NCI-H524 (cell line): ENCODE measurements at places on chromosomes 13 and 19.

DNA sequence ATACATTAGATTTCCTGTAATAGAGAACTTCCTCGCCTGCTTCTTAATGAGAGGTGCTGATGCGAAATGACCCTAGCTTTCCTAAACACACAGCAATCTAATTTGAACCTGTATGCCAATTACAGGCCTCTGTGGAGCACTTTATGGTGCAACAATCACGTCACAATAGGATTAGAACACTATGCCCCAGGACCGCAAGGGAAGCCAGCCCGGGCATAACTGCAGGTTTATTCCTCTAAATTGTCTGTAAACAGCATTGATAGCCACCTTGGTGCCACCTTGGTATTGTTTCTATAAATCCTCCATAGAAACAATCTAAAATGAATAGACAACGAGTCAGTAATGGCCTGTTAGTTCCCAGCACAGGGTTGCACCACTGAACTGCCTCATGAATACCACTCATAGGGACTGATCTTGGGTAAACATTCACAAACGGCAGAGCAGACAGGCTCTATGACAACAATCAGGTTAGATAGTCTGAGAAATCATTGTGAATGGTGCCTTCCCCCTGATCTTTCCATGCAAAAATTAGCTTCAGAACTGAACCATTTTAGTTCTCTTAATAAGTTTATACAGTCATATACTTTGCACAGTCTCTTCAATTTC lies 182.5 kb upstream of the OBI1 start:
- no peak for DNase-seq

- DNase-seq, result no peak
These were observed 6.3 kb downstream of the MAMSTR start for GRCh38 chr19:48713041-48713863.

- no peak for DNase-seq
These were observed 22.1 kb downstream of the MIPEP start for GRCh38 chr13:23867027-23867491.

DNA sequence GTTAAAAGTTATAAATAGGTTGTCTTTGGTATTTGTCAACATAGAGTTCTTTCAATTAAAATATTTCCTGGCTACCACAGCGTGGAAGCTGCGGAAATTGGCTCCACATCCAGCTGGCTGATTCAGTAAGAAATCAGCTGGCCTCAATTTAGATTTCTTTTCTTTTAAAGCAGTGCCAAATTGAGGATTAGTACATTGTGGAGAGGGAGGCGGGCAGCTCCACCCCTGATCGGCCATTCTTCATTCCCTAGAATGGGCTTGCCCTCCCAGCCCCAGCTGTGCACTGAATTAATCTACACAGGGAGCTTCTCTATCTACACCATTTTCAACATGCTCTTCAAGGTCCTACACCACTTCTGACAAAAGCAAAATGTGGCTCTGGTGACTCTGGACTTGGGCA lies 624.8 kb downstream of the DACH1 start:
- peak; percentile 87 for DNase-seq

DNA sequence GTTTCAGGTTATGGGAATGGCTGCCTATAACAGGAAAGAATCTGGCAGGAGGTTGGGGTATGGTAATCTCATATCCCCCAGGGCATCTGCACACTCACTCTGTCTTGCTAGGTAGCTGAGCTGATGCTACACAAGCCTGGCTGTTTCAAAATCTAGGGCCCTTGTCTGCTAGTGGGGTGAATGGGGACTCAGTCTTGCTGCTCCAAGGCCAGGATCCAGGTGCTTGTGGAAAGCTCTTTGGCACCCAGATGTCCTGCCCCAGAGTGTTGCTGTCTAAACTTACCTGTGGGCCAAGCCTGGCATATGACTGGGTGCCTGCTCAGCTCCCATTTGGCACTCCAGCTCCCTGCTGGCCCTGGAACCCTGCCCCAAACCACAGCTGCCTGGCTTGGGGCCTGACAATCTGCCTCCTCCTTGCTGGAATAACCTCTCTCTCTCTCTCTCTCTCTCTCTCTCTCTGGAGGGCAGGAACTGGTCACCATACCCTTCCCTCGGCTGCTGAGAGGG lies 158.1 kb upstream of the TSC22D1 start:
- DNase-seq, result peak; percentile 6

DNA sequence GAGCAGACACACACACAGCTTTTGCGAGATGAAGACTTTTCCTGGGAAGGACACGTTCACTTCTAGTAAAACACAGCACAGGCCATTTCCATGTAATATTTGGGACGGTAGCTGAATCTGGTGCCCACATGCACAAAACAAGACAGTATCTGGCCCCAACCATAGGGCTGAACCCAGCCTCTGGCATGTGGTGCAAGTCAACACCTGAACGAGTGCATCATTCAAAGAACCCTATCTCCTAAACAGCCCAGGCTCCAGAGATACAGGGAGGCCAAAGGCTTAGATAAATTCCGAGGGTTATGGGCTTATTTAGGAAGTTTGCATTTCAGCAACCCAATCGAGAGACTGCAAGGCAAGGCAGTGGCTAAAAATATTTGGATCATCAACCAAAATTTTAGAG lies 2.7 kb upstream of the TFDP1 start:
- no peak for DNase-seq

DNA sequence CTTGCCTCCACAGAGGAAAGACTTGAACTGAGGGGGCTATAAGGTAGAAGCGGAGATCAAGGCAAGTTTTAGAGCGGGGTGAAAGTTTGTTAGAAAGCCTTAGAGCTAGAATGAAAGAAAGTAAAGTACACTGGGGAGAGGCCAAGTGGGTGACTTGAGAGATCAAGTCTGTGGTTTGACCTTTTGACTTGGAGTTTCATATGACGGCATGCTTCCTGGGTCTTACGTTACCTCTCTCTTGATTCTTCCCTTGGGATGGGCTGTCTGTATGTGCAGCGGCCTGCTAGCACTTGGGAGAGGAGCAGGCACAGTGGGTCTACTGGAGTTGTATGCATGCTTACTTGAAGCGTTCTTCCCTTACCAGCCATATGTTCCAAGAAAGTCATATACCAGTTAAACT lies 1768.5 kb downstream of the PCDH9 start:
- DNase-seq, result no peak

GRCh38 chr13:38385153-38385891 lies 35.7 kb downstream of the UFM1 start:
- no peak for DNase-seq

DNA sequence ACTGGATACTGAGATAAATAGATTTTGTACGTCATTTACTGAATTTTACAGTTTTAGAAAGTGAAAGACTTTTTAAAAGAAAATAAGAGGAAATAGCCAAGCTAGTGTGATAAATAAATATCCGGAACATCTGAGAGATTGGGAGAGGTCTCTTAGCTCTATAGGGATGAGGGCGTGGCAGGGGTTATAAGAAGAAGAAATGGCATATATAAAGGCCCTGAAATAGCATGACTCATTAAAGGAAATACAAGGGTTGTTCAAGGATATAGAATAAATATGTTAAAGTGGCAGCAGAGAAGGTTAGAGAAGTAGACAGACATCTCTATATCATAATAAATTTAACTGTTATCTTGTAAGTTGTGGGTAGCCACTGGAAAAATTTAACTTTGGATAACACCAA lies 144.4 kb downstream of the MAB21L1 start:
- DNase-seq, result no peak

DNA sequence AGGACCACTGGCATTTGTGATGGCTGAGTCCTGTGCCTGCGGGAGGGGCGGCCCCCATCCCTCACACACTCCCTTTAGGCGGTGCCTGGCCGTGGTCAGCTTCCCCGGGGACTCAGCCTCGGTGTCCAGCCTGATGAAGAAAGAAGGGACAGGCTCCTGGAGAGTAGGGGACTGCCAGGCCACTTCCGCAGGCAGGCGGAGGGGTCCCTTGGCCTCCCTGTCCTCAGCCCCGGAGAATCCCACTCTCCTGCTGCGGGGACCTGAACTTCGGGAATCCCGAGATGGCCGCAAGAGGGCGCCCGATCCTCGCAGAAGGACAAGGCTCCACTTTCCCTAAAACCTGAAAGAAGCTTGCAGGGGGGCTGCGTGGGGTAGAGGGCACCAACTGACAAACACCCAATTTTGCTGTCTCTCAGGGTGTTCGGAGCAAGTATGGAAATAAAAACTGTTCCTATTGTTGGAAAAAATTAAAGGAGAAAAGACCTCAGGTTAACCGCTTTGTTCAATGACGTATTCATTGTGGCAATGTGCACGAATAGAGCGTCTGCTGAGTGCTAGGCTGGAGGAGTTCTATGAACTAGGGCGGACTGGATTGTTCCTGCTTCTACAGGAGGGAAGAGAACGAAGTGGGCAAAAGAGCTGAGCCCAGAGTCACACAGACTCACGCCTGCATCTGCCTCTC lies 297.3 kb downstream of the ZNF536 start:
- DNase-seq, result no peak

DNA sequence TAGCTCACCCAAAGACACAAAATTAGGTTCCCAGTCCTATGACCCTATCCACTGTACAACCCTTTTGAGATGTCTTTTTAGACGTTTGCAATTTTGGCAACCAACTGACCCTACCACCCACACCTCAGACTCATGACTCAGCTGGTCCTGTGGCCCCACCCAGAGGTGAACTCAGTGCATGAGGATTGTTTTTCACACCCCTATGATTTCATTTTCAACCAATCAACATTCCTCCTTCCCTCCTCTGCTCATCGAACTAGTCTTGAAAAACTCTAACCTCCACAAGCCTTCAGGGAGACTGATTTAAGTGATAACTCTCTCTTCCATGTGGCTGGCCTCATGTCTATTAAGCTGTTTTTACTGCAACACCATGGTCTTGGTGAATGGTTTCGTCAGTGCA lies 350.7 kb downstream of the UQCRFS1 start:
- DNase-seq, result no peak

GRCh38 chr19:31316201-31316951 lies 32.9 kb downstream of the TSHZ3 start:
- no peak for DNase-seq

- no peak for DNase-seq
These were observed 1827.0 kb upstream of the MIR17HG start for GRCh38 chr13:89520468-89520867.

- no peak for DNase-seq
These were observed 25.4 kb upstream of the NPAS1 start for GRCh38 chr19:46994141-46994686.

- no peak for DNase-seq
These were observed 5.1 kb downstream of the EGLN2 start for GRCh38 chr19:40803857-40804782.

GRCh38 chr13:47326061-47326460 lies 429.2 kb upstream of the HTR2A start:
- DNase-seq, result no peak

DNA sequence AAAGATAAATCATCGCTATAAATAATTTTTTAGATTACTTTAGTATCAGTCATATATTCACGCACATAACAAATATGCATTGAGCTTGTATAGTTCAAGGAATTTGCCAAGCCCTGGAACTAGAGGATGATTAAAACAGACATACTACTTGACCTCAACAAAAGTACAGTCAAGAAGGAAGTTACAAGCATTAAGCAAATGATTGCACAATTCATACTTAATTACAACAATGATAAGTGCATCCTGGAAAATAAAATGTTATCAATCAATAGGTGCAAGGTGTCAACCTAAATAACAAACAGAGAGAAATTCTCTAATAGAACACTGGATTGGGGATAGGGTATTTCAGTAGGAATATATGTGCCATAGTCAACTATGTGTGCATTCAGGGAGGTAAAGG lies 491.2 kb downstream of the GPC5 start:
- no peak for DNase-seq

- no peak for DNase-seq
These were observed 41.2 kb downstream of the USP12 start for GRCh38 chr13:27130223-27130978.

GRCh38 chr13:93534181-93534700 lies 307.6 kb downstream of the GPC6 start:
- DNase-seq, result no peak

GRCh38 chr19:51688671-51689571 lies 4.2 kb upstream of the SPACA6 start:
- DNase-seq, result no peak

DNA sequence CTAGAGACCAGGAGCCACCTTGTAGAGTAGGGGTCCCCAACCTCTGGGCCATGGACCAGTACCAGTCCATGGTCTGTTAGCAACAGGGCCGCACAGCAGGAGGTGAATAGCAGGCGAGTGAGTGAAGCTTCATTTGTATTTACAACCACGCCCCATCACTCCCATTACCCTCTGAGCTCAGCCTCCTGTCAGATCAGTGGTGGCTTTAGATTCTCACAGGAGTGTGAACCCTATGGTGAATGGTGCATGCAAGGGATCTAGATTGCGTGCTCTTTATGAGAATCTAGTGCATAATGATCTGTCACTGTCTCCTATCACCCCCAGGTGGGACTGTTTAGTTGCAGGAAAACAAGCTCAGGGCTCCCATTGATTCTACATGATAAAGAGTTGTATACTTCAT lies 303.6 kb downstream of the KCNRG start:
- DNase-seq, result no peak

DNA sequence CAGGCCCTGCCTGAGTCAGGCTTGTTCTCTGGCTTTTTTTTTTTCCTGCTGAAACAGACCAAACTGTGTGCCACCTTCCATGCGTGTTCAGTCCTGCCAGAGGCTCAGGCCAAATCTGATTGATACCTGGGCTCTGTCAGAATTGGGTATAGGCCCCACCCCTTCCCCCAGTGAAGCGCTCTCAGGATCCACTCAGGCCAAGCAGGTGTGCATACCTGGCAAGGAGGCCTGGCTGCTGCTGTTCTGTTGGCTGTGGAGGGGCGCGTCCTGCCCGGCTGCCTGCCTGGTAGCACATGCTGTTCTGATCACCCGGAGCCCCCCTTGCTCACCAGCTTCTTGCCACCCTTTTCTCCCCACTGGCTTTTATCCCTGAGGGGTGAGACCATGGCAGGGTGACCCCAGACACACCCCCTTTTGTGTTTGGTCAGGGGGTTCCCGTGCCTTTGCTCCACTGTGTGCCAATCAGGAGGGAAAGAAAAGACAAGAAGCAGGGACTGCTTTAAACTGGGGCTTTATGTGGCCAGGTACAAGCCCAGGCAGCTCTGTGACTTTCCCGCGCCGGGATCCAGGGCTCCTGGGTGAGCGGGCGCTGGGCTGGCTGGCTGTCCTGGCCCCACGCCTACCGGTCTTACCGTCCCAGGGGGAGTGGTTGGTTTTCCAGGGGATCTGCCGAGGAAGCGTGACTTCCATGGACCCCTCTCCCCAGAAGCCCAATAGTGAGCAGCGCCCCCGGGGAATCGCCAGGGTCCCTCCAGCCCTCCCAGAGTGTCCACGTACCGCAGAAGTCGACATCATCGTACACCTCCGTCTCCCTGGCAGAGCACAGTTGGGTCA lies 12.7 kb downstream of the PRAM1 start:
- DNase-seq, result no peak

DNA sequence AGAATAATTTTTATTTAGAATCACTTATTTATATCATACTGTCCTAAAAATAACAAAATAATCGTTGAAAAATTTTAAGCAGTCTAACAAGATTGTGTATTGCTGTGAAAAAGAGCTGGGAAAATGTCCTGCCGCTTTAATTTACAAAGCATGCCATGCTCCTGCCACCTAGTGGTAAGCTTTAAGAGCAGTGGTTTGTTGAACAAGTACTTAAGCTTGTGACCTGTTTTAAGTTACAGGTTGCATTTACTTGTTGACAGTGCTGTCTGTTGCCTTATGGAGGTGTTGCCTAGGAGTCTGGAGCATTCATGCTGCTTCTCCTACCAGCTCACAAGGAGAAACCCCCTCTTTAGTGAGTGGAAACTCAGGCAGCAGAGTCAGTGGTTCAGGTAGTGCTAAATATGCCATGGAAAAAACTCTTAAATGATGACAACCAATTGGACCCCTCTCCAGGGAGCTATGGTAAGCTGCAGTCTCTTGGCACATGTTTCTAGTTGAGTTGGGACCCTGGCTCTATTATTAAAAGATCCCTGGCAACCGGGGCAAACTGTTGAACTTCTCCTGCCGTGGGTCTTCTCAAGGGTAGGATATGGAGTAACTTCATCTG lies 68.4 kb downstream of the SPATA13 start:
- DNase-seq, result no peak
